ENCODE measurements at places on chromosomes 7 and 10.

DNA sequence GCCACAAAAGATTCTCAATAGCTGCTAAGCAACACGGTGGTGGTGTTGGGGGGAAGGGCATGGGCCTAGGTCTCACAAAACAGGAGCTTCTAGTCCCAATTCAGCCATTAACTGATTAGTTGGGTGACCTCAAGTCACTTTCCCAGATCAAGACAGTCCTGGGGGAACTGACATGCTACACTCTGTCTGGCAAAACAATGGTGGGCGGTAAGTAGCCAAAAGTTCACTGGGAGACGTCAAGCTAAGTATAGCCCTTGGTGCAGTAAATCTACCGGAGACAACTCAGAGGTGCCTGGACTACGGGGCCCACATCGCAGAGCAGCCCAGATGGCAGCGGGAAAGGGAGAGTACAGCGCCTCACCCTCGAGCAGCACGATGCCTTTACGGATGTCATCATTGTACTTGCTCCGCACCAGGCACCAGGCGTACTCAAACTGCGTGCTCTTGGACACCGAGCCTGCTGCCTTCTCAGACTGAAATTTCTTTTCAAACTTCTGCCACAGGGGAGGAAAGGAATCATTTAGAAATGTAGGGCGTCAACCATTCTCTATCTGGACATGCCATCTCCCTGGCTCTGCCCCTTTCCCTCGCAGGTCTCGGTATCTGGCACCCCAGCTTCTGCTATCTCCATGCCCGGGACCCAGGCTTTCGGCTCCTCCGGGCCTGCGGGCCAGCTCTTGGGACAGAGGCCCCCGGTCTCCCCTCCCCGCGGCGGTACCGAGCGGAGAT, 1.1 kb downstream of the FIS1 start:
- DNase-seq = no peak

- DNase-seq = no peak
These were observed 216.8 kb downstream of the THSD7A start for GRCh38 chr7:11615174-11615573.

DNA sequence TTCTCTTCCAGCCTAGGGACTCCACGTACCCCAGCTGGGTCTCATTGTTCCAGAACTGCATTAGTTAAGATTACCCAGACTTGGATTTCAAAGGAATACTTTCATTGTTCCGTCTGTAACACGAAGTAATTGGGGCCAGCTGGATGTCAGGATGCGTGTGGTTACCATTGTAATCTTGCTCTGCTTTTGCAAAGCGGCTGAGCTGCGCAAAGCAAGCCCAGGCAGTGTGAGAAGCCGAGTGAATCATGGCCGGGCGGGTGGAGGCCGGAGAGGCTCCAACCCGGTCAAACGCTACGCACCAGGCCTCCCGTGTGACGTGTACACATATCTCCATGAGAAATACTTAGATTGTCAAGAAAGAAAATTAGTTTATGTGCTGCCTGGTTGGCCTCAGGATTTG, 21.0 kb downstream of the LRRC17 start:
- DNase-seq = peak; percentile 95

DNA sequence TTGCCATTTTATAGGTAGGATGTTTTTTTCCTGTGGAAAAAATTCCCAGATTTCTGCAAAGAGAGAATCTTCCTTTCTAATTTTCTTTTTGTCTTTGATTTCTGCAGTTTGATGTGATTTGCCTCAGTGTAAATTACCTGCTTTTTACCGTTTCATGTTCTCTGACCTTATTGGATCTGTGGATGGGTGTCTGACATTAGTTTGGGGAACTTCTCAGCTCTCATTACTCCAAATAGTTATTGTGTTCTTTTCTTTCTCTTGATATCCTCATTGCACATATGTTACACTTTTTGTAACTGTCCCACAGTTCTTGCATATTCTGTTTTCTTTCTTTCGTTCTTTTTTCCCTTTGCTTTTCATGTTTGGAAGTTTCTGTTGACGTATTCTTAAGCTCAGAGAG, 28.5 kb downstream of the NACAD start:
- no peak for DNase-seq

DNA sequence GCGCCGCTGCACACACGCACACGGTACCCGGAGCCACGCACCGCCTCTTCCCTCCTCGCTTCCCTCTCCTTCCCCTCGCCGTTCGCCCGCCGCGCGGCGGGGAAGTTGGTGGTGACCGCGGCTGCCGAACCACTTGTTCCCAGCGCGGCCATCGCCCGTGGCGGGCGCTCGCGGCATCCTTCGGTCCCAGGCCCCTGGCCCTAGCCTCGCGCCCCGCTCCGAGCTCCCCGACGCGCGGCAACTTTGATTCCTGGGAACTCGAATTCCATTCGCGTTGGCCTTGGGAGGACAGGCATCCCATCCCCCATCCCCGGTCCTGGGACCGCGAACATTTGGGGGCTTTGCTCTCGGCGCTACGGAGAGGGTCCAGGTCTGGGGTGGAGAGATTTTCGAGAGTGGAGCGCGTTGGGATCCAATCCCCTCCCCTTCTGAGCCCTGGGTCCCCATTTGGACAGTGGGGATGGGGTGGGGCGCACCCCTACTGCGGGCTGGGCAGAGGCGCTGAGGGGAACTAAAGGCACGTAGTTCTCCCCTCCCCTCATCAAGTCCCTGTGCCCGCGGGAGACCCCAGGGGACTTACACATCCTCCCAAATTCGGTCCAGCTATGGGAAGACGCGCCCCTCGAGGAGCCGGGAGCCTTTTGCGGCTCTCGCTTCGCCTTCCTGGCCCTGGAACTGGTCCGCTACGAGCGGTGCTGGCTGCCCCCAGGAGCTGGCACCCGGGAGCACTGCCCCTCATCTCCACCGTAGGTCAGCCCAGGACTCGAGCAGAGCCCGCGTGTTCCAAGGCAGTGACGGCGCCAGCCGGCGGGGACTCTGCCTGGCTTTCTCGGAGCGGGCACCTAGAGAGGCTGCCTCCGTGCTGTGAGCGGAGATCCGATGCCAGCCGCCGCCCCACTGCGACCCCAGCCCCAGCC, 834 bp downstream of the CDH23 start:
- no peak for DNase-seq

DNA sequence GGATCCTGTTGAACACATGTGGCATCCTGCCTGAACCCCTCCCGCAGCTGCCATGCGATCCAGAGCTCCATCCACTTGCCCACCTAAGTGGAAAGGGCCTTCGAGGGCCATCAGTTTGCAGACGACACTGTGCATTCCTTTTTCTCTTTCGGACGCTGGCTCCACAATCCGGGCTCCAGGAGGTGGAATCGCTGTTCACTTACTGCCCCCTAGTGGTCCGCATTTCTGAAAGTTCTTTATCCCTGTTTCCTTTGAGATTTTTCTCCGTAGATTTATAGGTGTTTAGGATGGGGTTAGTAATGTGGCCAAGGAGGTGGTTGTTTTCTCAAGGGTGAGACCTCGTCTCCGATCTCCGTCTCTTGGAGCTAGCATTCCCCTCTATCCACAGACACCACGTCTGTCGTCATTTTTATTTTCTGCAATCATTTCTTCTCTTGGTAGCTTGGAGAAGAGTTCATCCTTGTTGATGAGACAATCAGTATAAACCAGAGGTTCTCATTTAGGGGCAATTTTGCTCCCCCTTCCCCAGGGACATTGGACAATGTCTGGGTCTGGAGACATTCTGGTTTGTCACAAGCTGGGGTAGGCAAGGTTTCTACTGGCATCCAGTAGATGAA, 204.6 kb downstream of the ARHGAP21 start:
- peak; percentile 21 for DNase-seq

- DNase-seq = no peak
These were observed 197.5 kb downstream of the EMX2 start for GRCh38 chr10:117740088-117740487.

DNA sequence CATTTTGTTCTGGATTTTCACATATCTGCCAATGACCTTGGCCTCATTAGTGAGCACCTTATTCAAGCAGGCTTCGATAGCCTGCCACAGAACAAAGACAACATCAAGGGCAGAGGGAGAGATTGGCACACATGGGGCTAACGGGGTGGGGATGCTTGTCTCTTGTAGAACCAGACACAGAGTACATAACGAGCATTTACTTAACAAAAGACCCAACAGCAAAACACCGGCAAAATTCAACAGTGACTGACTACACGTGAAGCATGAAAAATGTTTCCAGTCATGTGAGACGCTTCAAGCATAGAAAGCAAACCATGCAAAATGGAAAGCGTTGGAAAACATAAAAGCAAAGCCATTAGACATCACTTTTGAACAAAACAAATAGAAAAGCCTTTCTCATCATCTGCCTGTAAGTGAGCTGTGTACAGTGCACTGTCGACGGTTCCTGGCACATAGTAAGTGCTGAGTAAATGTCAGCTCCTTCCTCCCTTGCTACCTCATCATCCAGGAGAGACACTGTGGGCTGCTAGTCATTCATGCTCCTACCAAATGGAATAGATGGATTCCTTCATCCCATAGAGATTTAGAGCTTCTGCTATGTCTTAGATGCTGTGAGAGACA, 134.4 kb upstream of the AGK start:
- no peak for DNase-seq

- DNase-seq = no peak
These were observed 94.3 kb downstream of the THSD7A start for GRCh38 chr7:11737723-11738122.

- DNase-seq = no peak
These were observed 141.6 kb upstream of the NPS start for GRCh38 chr10:127407551-127407950.

- no peak for DNase-seq
These were observed 62.1 kb downstream of the ABCC2 start for GRCh38 chr10:99844433-99844955.

DNA sequence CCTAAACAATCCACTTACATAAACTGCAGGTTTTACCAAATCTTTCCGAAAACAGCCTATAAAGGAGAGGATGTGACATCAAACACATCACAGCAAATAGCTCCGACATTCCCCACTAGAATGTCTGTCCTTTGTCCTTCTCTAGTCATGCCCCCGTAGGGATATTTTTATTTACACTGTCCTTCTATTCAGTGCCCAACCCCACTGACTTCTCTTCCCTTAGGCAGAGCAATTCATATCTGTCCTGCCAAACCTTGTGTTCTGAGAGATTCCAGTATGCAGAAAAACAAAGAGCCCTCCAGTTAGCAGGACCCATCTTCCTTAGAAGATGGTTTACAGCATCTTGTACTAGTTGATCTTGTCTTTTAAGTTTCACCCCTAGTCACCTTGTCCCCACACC, 5.4 kb upstream of the GLI3 start:
- DNase-seq = no peak

GRCh38 chr7:34425194-34425593, 232.8 kb upstream of the NPSR1 start:
- DNase-seq = no peak

DNA sequence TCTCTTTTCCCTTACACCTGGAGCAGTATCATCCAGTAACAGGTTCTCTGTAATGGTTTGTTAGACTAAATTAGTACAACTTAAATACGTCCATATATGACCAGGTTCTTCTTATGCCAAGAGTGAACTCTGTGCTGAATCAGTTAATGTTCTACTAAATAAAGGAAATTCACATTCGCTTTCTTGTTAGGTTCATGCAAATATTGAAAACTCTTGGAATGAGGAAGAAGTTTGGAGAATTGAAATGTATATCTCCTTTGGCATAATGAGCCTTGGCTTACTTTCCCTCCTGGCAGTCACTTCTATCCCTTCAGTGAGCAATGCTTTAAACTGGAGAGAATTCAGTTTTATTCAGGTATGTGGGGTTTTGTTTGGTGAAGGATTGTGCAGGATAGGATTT, 15.3 kb upstream of the CFAP69 start:
- DNase-seq = no peak

DNA sequence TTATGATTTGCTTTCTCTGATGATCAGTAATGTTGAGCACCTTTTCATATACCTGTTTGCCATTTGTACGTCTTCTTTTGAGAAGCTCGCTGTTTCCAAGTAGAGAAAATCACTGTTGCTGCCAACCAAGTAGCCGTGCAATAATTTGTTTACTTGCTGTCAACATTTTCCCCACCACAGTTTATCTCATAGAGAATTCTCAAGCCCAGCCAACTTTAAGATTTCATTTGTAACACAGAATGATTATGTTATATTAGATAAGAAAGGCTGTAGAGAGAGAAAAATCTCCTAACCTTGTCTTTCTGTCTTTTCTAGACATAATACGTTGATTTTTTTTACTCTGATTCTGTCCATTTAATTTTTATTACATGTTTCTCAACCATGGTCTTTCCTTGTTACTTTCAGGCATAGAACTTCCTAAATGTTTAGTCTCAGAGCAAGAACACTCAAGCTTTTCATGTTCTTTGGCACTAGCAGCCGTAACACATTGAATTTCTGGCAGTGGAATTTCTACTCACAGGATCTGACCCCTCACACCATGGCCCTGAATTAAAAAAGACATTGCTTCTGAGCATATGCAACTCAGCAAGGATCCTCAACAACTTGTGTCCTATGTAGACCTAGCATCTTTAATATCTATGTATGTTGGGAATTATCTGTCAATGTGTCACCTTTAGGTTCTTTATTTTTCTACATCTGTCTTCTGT, 23.1 kb downstream of the RPA3 start:
- no peak for DNase-seq

- no peak for DNase-seq
These were observed 19.8 kb downstream of the CREB5 start for GRCh38 chr7:28432105-28432504.

GRCh38 chr10:76885816-76886215, 751.8 kb downstream of the KCNMA1 start:
- no peak for DNase-seq

DNA sequence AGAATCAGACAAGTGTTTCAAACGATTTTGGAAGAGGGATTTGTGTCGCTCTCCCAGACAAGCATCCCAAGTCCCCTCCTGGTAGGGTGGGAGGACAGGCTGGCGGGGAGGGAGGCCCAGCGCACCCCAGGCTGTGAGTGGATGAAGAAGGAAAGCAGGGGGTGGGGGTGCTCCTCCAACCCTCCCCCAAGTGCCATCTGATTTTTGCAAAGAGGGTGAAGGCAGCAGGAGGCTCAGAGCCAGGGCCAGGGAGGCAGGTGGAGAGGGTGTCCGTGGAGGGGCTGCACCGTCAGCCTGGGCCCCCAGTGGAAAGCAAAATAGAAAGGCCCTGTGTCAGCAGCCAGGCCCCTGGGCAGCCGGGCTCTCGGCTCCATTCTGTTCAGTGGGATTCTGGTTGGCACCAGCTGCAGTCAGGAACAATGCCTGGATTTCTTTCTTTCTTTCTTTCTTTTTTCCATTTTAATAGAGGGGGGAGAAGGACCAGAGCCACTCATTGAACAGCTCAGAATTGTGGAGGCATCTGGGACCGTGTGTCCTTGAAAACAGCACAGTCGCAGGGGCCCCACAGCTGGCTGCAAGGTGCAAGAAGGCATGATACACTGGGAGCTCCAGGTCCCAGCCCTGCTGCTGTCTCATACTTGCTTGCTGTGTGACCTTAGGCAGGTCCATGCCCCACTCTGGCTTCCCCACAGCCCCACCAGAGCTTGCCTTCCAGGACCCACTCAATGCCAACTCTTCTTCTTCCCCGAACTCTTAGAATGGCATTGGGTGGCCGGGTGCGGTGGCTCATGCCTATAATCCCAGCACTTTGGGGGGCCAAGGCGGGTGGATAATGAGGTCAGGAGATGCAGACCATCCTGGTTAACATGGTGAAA, 7.1 kb upstream of the ZMIZ1 start:
- no peak for DNase-seq

GRCh38 chr10:127824826-127825225, 67.9 kb downstream of the CLRN3 start:
- no peak for DNase-seq

GRCh38 chr7:128410451-128410753, 620 bp upstream of the IMPDH1 start:
- DNase-seq = no peak

- DNase-seq = no peak
These were observed 730.5 kb downstream of the ZWINT start for GRCh38 chr10:55630491-55631056.

- DNase-seq = no peak
These were observed 127.5 kb downstream of the ABCA13 start for GRCh38 chr7:48298779-48299178.
